ENCODE measurements at places on chromosomes 7 and 10. TPM values are rescaled to one million over a fixed set of nuclear protein-coding genes. Genes with fewer than 3 reads are reported as not detected.

DNA sequence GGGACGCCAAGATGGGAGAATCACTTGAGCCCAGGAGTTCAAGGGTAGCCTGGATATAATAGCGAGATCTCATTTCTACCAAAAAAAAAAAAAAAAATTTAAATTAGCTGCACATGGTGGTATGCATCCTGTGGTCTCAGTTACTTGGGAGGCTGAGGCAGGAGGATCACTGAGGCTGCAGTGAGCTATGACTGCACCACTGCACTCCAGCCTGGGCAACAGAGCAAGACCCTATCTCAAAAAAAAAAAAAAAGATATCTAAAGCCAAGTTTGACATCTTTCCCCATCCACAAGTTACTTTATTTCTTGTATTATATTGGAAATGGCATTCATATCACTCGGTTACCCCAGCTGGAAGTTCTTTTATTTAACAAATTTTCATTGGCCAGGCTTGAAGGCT lies 3.4 kb upstream of the PIP4K2A start:
- DNase-seq = no peak

GRCh38 chr10:71536332-71536731 lies 139.6 kb downstream of the CDH23 start:
- no peak for DNase-seq

GRCh38 chr10:124989526-124989925 lies 47.6 kb downstream of the ZRANB1 start:
- no peak for DNase-seq

DNA sequence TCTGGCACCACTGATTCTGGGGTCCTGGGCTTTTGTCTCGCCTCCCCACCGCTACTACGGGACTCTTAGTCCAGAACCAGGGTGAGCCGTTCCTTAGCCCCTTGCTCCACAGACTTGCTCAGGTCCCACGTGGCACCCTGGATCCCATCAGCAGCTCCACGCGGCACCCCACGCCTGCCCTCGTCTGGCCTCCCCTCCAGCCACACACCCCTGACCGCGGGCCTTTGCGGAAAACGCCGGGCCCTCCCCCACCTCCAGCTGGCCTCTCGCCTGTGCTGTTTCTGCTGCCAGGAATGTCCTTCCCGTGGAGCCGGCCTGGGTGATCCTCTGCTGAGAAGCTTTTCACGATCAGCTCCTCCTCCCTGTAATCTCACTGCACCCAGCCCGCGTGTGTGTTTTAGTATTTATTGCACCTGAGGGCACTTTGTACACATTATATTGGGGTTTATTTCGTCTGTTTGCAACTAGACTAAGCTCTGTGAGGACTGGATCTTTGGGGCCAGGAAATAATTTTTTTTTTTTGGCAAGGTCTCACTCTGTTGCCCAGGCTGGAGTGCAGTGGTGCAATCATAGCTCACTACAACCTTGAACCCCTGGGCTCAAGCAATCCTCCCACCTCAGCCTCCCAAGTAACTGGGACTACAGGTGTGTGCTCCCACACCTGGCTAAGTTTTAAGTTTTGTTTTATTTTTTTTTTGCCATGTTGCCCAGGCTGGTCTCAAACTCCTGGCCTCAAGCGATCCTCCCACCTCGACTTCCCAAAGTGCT lies 10.5 kb upstream of the TTYH3 start:
- no peak for DNase-seq

GRCh38 chr10:114506871-114507385 lies 102.6 kb upstream of the AFAP1L2 start:
- DNase-seq = peak; percentile 46

The CTTNBP2 gene
- 47.5 TPM for total RNA-seq

- DNase-seq = no peak
Observed at GRCh38 chr10:45580371-45581215, 92.0 kb downstream of the ZFAND4 start.

- no peak for DNase-seq
Observed at GRCh38 chr10:23156447-23157150, 35.5 kb upstream of the PTF1A start.

The ZNF853 gene
- 1.7 TPM for total RNA-seq

DNA sequence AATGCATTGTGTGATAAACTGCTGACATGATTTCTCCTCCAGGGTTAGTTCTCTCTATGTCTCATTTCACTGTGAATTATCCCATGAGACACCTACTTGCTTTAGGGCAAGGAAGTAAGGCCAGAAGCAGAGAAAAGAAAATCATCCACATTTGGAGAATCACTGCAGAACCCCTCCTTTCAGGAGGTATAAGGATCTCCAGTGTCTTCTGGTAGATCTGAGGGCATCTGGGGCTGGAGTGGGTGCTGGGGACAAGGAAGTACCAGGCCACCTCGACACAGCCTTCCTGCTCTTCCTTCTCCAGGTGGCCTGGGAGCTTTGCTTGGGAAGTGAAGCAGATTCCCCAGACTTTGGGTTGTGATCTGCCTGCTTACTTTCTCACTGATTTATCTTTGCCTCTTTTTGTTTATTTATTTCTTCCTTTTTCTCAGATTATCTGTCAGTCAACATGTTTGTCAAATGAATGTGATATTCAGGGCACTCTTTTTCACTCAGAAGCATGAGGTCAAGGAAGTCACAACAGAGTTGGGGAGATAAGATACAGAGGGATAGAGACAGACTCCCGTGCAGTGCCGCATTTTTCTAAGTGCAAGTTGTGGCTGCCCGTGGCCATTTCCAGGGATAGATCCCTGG lies 12.4 kb upstream of the CAMK2G start:
- peak; percentile 21 for DNase-seq

- DNase-seq = peak; percentile 40
Observed at GRCh38 chr7:128829391-128830166, 627 bp upstream of the FLNC start.

DNA sequence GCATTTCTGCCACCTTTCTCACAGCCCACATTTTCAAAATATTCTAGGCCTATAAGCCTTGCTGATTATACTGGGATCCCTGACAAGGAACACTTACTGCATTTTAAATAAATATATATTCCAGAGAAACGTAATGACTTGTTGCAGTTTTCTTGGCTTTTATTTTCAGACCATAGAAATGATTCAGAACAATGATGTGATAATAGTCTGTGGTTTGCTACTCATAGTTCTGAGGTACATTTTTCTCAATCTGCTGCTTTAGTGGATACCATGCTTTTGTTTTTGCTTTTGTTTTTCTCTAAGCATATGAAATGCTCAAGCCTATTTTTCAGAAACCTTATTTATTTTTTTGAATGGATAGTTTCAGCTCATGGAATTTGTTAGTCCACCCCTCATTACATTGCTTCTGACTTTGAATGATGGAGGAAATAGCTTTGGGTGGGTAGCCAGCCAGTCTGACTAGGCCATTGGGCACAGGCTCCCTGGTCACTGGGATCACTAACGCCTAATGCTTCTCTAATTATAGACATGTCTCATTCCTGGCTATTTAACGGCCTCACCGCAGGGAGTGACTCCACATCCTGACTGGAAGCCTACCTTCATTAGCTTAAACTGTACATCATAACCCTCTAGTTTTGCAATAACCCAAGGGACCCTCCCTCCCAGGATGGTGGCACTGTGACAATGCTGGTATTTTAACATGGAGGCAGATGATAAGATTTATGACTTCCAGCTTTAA lies 66.1 kb downstream of the MBL2 start:
- DNase-seq = no peak

The STEAP1B gene
- total RNA-seq = 2.0 TPM

DNA sequence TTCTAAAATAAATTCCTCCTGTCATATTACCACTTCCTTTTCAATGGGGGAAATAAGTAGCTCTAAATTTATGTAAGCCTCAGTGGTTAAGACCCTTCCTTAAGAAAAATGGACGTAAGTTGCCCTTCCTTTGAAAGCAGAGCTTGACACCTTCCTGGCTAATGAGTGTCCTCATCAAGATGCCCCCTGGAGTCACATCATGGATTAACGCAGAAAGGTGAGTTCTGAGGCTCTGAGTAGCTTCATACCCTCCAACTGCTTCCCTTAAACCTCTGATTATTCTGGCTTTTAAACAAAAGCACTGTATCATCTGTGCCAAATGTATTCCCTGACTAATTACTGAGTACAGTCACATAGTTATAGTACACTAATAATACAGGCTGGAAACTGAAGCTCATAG lies 14.7 kb downstream of the KCTD7 start:
- no peak for DNase-seq

- DNase-seq = no peak
Observed at GRCh38 chr10:44874166-44874565, 37.0 kb upstream of the TMEM72 start.

The CBX3 gene
- 124 TPM for total RNA-seq

DNA sequence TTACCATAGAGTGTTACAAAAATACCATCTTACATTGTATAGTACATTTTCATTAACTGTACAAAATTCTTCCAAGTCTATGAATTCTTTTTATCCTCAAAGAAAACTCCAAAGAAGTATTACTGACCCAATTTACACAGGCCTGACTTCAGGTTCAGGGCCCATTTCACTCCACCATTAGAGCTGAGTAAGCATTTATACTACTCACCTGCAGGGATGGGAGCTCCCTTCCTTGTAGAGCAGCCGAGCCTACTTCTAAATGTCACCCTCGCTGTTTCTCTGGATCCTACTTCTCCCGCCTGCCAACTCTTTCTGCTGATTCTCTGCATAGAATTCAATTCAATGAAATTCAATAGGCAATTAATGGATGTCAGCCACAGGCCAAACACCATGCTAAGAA lies 56.0 kb downstream of the CCDC71L start:
- no peak for DNase-seq

- no peak for DNase-seq
Observed at GRCh38 chr10:131749767-131750142, 151.1 kb upstream of the PPP2R2D start.

The SH3PXD2A gene
- 8.2 TPM for total RNA-seq

Data from renal cortical epithelial cell (primary cell).